Fibroblast of skin of left biceps (primary cell): ENCODE measurements at places on chromosomes 11 and 22.

- DNase-seq: no peak
Measured at GRCh38 chr22:24357547-24357946, 69.9 kb upstream of the ADORA2A start.

GRCh38 chr11:103494491-103494890 is 385.3 kb downstream of the DYNC2H1 start:
- no peak for DNase-seq

DNA sequence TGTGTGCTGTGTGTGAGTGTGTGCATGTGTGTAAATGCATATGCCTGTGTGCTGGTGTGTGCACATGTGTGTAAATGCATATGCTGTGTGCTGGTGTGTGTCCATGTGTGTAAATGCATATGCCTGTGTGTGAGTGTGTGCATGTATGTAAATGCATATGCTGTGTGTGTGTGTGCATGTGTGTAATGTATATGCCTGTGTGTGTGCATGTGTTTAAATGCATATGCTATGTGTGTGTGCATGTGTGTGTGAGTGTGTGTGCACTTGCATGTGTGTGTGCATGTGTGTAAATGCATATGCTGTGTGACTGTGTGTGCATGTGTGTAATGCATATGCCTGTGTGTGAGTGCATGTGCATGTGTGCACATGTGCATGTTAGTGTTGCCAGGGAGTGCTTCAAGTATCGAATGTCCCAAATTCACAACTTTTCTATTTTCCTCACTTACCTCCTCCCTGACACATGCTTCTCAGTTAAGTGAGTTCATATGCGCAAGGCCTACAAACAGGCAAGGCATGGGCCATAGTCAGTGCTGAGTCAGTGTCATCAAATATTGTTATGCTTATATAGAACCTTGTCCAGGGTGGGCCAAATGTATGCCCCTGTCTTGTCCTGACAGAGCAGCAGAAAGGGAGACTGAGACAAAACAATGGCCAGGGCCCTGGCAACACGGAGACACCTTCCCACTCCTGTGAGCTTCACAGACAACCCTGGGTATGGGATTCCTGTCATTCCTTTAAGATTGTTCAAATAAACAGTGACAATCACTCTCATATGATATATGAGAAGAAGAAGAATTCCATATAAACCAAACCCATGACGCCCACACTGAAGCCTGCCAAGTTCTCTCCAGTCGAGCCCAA is 38.6 kb downstream of the GGTLC2 start:
- DNase-seq: no peak

GRCh38 chr11:119130662-119131061 is 9.3 kb downstream of the HINFP start:
- no peak for DNase-seq

- DNase-seq: no peak
Measured at GRCh38 chr22:40198733-40199132, 21.0 kb downstream of the TNRC6B start.

- DNase-seq: no peak
Measured at GRCh38 chr11:35141571-35141971, 2.6 kb downstream of the CD44 start.

DNA sequence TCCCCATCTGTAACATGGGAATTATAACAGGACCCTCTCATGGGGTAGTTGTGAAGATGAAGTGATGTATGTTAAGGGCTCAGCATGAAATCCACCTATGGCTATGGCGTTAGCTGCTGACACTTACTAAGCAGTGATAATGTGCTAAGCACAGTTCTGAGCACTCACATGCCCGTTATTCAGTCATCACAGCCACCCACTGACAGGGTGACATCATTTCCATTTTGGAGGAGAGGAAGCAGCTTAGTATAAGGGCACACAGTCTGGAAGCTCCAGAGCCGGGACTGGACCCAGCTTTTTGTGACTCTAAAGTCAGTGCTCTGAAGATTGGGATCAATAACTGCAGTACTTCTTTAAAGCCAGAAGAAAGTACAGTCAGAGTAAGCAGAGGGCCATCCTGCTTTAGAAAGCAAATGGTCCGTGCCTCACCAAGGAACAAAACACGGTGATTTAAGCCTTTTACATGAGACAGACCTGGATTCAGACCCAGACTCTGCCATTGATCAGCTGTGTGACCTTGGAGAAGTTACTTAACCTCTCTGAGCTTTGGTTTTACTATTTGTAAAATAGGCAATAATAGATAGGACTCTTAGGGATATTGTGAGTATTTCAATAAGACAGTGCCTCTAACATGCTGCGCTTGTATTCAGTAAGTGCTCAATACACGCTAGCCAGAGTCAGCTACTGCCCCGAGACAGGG is 61.5 kb downstream of the SGSM1 start:
- DNase-seq: no peak

DNA sequence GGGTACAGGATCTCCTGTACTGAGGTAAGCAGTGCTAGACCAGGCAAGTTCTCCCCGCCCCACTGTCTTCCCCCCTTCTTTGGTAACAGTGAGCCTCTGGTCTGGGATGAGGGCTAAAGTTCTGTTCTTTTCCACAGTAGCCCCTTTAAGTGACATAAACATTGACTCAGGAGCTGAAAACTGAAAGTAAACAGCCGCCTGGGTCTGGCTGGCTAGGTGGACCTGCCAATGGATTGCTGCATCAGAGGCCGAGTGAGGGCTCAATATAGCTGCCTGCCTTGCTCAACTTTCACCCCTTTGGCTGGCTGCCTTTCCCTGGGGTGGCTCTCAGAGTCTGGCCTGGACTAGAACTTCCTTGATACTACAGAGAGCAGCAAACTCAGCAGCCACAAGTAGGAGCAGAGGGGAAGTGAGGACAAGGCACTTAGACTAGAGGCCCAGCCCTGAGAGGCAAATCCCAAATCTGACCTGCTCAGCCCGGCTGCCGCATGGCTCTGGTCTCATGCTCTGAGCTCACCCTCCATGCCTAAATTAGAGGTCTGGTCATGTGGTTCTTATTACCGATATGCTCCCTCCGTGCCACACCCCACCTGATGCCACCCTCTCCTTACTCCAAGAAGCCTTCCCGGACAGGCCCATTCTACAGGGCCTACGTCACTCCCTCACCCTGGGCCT is 9.6 kb upstream of the UCP3 start:
- DNase-seq: no peak

GRCh38 chr11:90171359-90171758 is 36.9 kb downstream of the NAALAD2 start:
- DNase-seq: no peak

- no peak for DNase-seq
Measured at GRCh38 chr11:17588166-17588565, 41.1 kb downstream of the OTOG start.

DNA sequence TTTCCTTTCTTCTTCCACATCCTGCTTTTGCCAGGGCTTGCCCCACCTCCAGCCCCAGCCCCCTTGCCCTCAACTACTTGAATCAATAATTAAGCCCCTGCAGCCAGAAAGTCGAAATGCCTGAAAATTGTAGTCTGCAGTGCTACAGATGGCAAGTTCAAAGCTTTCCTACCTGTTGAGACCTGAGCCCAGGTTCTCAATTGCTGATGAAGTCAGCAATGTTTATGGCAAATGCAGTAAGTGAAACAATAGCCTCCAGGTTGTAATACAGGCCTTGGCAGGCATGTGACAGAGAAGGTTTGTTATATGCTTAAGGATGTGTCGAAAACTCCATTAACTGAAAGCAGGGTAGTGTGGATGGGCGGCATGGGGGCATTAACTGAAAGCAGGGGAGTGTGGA is 181.1 kb upstream of the SESN3 start:
- DNase-seq: no peak

DNA sequence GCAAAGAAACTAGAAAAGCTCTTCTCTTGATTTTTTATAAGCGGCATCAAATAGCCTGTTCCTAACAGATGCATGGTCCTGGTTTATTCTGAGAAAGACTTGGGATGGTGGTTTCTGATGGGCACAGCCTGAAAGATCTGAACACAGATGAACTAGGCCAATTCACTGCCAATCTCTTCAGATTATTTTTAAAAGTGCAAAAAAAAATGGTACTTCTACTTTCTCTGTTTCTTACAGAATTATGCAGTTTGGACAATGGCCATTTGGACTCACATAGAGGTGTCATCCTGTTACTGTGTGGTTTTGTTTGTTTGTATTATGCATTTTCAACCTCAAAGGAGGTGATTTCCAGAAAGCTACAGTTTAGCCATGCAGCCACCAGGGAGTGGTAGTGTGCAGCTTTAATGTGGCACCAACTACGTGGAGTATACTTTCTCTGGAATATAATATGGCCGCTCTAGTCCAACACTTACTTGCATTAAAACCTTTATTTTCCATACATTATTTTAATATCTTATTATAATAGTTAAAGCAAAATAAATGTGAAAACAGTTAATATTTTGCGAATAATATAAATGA is 469.8 kb upstream of the KIRREL3 start:
- no peak for DNase-seq

DNA sequence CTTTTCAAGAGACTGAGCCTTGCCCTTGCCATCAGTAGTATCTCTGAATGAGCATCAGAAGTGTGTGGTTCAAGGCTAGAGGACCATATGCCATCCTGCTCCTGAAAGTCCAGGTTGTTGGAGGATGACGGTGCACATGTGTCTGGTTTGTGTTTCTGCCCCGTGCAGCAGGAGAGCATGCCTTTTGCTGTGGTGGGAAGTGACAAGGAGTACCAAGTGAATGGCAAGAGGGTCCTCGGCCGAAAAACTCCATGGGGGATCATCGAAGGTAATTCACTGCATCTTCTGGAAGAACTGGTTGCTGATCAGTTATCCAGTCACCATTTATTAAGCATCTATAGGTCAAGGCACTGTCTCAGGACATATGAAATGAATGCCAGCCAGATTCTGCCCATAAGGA is 6.1 kb upstream of the WBP2NL start:
- DNase-seq: no peak

DNA sequence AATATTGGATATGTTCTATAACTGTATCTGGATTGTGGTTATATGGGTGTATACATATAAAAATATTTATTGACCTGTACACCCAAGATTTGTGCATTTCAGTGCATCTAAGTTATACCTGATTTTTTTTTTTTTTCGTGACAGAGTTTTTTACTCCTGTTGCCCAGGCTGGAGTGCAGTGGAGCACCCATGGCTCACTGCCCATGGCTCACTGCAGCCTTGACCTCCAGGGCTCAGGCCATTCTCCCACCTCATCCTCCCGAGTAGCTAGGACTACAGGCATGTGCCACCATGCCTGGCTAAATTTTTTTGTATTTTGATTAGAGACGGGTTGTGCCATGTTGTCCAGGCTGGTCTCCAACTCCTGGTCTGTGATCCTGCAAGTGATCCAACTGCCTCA is 24.3 kb downstream of the ATG13 start:
- no peak for DNase-seq

DNA sequence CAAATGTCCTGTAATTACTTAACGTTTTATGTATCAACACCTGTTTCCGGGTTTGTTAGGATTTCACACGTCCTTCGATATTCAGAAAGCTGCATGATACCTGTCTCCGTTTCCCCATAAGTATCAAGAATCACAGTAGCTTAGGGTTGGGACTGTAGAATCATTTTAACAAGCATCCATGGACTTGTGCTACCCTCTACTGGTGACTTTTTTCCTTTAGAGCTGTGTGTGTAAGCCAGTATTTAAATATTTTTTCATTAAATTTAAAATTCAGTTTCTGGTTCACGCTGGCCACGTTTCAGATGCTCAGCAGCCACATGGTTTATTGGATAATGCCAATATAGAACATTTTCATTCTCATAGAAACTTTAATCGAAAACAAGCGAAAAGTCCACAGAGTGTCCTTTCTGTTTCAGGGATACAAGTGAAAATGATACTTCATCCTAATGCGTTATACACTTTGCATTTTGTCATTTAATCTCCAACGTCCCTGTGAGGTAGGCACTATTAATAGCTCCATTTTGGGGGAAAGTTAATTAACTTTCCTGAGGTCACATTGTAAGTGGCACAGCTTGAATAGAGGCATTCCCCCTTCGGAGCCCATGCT is 61.5 kb upstream of the SLC25A18 start:
- peak; percentile 21 for DNase-seq

DNA sequence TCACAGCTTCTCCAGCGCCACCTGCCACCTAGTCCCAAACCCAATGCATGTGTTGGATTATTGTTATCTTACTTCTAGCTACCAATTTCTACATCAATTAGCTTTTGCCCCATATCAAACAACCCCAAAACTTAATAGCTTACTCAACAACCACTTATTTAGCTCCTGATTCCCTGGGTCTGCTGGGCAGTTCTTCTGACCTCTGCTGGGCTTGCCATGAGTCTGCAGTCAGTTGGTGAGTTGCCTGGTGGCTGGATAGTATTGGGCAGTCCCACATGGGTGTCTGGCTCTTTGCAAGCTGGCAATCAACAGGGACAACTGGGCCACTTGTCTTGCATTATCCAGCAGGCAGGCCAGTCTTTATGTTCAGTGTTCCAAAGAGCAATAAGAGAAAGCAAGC is 13.6 kb upstream of the MS4A15 start:
- DNase-seq: no peak

- no peak for DNase-seq
Measured at GRCh38 chr22:38739300-38740055, 16.3 kb downstream of the SUN2 start.

DNA sequence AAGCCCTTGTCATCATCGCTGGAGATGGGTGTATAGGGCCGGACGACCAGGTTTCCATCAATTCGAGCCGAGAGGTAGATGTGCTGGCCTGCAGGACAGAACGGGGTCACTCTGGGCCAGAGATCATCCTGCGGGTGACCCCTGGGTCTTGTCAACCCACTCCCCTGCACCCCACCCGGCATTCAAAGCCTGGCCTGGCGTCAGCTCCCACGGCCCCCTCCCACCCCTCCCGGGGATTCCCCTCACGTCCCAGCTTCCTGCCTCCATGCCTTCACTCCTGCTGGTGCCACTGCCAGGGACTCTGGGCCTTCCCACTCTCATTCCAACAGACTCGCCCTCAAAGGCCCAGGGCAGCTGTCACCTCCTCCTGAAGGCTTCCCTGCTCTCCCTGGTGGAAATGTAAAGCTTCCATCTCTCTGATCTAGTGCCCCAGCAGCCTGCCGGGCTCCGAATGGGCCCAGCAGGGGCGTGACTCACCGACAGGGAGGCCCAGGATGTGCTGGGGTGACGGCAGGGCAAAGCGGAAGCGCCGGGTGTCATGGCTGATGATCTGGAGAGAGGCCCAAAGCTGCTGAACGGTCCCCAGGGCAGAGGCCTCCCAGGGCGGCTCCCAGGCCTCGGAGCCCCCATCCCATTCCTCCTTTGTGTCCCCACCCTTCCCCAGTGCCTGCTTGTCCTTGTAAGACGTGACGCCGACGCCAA is 9.3 kb downstream of the ATP5MGL start:
- no peak for DNase-seq

GRCh38 chr11:117861151-117862018 is 15.1 kb downstream of the FXYD6 start:
- no peak for DNase-seq

GRCh38 chr11:66970807-66971442 is 4.2 kb upstream of the C11orf86 start:
- DNase-seq: peak; percentile 98

DNA sequence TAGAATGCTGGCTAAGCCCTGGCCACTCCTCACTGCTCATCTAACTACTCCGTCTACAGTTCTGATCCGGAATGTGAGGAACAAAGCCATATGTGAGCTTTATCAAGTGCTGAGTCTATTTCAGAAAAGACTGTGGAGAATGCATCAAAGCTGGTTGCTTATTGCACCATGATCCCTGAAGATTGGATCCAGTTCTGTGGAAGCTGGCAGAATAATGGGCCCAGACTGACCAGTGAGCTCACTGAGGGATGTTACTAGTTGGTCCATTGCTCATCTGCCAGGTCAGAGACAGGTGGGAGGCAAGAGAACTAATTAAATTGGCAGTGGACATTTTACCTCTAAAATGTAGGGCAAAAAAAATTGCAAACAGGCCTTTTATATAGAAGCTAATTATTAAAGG is 681.3 kb downstream of the NTM start:
- DNase-seq: no peak
